Kidney epithelial cell (primary cell): ENCODE measurements at places on chromosomes 6 and 20.

DNA sequence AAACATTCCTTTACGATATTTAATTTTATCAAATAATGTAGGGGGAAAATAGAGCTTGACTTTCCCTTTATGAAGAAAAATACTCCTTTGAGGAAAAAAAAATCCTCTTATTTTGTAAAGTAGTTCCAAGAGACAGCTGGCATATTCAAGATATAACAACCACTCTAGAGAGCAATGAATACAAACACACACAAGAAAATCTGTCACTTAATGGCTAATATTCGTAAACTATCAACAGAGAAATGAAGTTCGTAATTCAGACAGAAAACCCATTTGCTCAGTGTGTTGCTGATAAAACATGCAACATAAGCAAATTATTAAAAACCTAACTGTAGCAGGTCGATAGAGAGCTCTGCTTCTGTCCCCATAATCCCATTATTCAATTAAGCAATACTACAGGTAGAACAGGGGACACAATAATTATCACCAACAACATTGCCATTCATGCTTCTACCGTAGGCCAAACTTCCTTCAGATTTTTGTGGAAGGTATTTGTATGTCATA is 714.4 kb upstream of the MARCKS start:
- DNase-seq: no peak

DNA sequence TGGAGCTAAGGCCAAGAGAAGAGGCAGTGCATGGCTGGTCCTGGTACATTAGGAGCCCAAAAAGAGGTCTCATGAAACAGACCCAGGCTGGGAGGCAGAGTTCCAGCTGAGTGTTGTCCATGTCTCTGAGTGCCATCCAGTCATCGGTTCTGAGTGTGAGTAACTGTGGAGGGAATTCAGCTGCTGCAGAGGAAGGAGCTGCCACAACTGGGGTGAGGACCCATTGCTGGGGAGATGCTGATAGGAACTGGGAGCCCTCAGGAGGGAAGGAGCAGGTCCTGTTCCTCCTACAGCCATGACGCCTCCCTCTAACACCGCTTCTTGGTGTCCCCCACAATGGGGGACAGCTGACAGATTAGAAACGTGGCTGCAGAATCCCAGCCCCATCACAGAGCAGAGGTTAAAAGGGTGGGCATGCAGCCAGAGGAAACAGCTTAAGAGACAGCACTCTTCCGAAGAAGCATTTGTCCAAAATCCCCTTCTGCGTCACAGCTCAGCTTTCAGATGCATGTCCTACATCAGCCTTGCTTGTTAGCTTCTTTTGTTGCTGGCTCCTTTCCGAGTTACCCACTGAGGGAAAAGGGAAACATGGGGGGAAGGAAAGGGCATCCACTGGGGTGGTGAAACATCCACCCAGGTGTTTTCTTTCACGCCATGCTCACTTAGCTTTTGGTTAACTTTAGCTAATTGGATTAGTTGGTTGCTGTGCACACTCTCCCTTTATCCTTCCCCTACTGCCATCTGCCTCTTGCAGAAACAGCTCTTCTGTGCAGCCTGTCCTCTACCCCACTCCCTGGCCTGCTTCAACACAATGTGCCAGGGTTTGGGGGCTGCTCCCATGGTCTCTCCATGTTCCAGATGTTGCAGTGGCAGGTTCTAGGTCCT is 239.2 kb downstream of the SYNDIG1 start:
- no peak for DNase-seq

- DNase-seq: no peak
These were observed 118.3 kb upstream of the FBXL4 start for GRCh38 chr6:99066044-99066443.

GRCh38 chr6:90169374-90169773 is 127.3 kb downstream of the BACH2 start:
- no peak for DNase-seq

DNA sequence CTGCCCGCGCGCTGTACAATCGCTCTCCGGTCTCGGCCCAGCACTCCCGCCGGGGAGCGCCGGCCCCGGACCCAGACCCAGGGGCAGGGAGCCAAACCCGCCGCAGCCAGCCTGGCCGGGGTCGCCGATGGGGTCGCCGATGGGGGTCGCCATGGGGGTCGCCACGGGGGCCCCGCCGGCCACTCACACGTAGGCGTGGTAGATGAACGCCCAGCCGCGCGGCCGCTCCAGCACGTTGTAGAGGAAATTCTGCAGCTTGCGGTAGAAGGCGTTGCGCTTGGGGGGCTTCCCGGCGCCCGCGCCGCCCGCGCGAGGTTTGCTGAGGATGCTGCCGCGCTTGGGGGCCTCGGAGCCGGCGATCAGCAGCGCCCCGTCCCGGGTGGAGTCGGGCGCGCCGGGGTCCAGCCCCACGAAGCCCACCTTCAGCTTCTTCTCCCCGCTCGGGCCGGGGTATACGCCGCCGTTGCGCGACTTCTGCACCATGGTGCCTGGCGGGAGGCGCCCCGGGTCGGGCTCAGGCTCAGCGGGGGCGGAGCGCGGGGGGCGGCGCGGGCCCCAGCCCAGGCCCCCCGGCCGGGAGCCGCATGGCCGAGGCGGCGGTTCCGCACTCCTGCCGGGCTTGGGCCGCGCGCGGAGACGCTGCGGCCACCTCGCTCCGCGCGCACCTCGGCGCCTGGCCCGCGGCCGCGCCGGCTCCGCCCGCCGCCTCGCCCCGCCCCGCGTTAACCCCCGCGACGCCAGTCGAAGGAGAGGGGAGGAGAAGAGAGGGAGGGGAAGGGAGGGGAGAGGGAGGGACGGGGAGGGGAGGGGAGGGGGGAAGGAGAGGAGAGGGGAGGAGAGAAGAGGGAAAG is at the start of gene KCNQ2:
KCNQ2 (minus strand) TSS at position 675 of the 851 bp plus-strand sequence; CDS start at position 483, 192 bp downstream.
- no peak for DNase-seq

GRCh38 chr6:17501982-17502704 is 98.0 kb upstream of the FAM8A1 start:
- DNase-seq: no peak

- DNase-seq: no peak
These were observed 104.4 kb upstream of the SYNCRIP start for GRCh38 chr6:85747093-85747492.

DNA sequence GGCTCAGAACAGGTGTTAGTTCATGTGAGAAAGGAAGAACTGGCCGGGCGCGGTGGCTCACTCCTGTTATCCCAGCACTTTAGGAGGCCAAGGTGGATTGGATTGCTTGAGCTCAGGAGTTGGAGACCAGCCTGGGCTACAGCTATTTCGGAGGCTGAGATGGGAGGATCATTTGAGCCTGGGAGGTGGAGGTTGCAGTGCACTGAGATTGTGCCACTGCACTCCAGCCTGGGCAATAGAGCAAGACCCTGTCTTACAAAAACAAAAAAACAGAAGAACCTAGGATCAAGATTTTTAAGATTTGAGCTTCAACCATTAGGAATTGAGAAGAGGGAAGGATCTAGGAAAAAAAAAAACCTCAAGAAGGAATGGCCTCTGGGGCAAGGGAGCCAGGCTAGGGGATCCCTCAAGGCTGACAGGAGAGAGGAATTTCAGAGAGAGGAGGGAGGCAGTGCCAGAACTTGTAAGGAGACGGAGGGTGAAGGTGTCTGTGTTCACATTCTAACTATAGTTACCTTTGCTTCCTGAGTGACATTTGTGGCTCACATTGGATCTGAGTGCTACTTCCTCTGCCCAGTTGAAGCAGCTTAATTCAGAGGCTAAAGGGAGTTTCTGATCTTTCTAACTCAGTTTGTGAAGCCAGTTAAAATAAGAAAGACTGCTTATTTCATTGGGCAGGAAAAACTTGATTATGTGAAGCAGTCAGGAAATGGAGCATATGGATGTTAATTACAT is 26.1 kb downstream of the CHMP4B start:
- no peak for DNase-seq

GRCh38 chr20:56483970-56484369 is 15.5 kb downstream of the RTF2 start:
- DNase-seq: no peak

- no peak for DNase-seq
These were observed 73.6 kb downstream of the TRERF1 start for GRCh38 chr6:42378125-42378524.

- no peak for DNase-seq
These were observed 110.3 kb downstream of the BCAS1 start for GRCh38 chr20:53959911-53960578.
